Activated naive CD8-positive, alpha-beta T cell treated with anti-CD3 and anti-CD28 coated beads for 36 hours (primary cell): ENCODE measurements at places on chromosomes 12 and 14.

- DNase-seq: no peak
These were observed 1.6 kb downstream of the NAB2 start for GRCh38 chr12:57090490-57090889.

DNA sequence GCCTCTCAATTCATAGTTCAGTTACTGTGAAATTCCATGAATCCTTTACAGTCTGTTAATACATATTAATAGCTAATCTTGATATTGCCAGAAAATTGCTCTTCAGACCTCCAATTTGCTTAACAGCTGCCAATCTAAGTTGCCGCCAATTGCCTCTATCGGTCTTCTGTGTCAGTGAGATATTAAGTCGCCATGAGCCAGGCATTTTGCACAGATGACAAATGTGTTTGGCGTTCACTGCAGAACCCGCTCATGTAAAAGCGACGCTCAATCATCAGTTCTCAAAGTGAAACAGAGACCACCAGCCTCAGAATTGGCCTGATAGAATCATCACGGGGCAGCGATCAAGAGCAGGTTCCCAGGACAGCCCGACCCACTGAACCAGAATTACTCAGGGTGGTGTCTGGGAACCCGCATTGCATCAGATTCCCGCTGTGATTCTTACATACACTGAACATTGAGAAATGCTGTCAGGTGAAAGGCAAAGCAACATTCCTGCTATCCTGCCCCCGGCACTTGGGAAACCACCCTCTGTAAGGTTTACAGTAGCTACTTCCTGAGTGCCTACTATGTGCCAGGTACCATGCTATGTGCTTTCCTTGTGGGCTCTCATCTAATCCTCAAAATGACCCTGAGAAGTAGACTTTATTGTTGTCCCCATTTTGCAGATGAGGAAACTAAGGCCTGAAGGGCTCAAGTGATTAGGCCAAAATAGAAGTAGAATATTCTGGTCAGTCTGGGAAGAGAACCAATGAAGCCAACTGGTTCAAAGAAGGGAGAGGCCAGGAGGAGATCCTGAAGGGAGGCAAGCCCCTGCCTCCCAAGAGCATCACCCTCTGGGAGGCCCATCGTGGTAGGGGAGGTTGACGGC is 216.4 kb downstream of the SLC41A2 start:
- DNase-seq: no peak

GRCh38 chr12:67436230-67436629 is 167.1 kb downstream of the CAND1 start:
- DNase-seq: no peak

GRCh38 chr12:113619202-113619601 is 147.5 kb upstream of the LHX5 start:
- no peak for DNase-seq

DNA sequence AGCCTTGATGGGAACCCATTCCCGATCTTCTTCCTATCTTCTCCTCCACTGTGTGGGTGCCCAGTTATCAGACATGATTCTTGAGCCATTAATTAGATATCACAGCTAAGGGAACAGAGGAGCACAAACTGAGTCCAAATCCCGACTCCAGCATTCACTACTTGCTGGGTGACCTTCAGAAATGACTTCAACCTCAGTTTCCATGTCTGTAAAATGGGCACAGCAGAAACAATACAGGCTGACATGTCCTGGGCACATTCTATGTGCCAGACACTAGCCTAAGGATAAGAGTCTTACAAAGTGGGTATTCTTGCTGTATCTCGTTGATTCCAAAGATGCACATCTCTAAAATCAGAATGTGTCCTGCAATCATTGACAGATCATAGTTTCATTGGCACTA is 128.7 kb upstream of the NOS1 start:
- DNase-seq: no peak

- DNase-seq: no peak
These were observed 30.9 kb downstream of the TBC1D15 start for GRCh38 chr12:71870416-71870815.

- DNase-seq: no peak
These were observed 25.4 kb downstream of the HSPB8 start for GRCh38 chr12:119204131-119204530.

DNA sequence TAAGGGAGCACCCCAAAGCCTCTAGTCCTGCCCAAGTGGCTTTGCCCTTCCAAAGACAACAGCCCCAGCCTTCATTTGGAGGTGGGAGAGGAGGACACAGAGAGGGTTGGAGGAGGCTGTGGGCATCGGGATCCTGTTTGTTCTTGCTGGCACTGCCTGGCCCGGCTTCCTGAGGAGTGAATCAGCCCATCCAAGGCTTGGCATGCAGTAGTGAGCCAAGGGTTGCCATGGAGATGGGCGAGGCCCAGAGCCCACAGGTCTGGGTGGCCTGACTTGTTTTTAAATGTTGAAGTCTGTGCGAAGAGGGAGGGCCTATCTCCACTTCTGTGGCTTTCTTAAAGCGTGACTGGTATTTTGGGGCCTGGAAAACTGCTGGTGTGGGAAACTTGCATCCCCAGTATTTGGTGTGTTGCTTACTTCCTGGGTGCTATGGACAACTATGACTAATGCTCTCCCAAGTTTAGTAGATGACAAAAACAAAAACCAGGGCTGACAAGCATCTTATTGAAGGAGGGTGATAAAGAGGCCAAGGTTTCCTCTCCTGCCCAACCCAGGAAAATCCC is 15.8 kb downstream of the CD9 start:
- DNase-seq: no peak

DNA sequence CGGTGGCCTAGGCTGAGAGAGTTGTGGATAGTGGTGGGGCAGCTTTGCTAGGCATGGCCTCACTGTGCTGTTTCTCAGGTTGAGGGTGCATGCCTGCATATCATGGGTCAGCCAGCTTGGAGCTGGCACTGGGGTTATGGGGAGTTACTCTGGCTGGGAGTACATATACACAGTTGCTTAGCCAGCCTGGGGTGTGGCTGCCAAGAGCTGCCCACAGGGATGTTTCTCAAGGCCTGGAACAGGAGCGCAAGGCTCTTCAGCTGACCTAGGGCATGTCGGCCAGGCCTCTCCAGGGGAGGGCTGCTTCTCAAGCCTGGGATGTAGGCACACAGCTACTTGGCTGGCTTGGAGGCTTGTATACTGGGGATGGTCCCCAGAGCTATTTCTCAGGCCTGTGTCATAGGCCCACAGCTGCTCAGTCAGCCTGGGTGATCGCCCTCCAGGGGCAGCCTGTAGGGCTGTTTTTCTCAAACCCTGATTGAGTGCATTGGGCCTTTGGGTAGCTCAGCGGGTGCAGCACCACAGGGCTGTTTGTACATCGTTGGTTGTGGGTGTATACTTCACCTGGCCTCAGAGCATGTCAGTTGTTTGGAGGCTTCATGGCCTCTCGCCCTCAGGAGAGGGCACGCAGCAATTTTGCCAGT is 114.9 kb downstream of the METTL25 start:
- no peak for DNase-seq

- no peak for DNase-seq
These were observed 111.7 kb downstream of the TBX5 start for GRCh38 chr12:114294303-114294685.

GRCh38 chr12:47894068-47894467 is 10.7 kb downstream of the VDR start:
- no peak for DNase-seq

- DNase-seq: no peak
These were observed 663.4 kb upstream of the MIS18BP1 start for GRCh38 chr14:45916340-45916953.

- no peak for DNase-seq
These were observed 21.6 kb downstream of the TMTC2 start for GRCh38 chr12:82708061-82708879.

GRCh38 chr12:107594995-107595394 is 90.6 kb upstream of the PWP1 start:
- no peak for DNase-seq

- DNase-seq: no peak
These were observed 76.9 kb upstream of the EEA1 start for GRCh38 chr12:93005928-93006392.

DNA sequence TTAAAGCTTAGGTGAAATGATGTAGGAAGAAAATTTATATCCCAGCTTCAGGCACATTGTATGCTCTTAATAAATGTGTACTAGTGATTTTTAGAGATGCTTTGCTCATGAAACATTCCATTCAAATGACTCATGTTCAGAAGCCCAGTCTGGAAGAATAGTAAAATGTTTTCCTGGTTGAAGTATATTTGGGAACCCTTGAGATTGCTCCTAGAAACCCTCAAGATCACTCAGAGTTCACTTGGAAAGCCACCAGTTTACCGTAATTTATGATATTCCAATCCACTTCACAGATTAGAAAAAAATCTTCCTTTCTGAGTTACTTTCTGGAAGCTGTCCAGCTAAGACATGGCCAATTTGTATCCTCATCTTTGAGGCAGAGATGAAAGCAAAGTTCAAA is 186.4 kb downstream of the SYT10 start:
- no peak for DNase-seq
